Glutamatergic neuron (in vitro differentiated cells): ENCODE measurements at places on chromosomes 7 and 10. TPM values are rescaled to one million over a fixed set of nuclear protein-coding genes. Genes with fewer than 3 reads are reported as not detected.

GRM3 gene
- total RNA-seq, result not detected

OR2A42 gene
- not detected for total RNA-seq

CFAP70 gene
- 1.3 TPM for total RNA-seq

LLCFC1 gene
- not detected for total RNA-seq

GRCh38 chr10:117755659-117756014 is 213.1 kb downstream of the EMX2 start:
- peaks cover 18% of the 10 kb centered on the region for H3K4me1 ChIP-seq
- DNase-seq, result no peak
- H3K27me3 ChIP-seq, result peaks cover 2% of the 10 kb centered on the region
- H3K4me3 ChIP-seq, result no peak overlapping the region

- H3K27ac ChIP-seq, result no peak overlapping the region
- H3K27me3 ChIP-seq, result peaks cover 5% of the 10 kb centered on the region
- H3K4me3 ChIP-seq, result peak overlapping the region; percentile 42
- no peak for DNase-seq
Observed at GRCh38 chr7:1662767-1663166, 7.3 kb upstream of the ELFN1 start.

- DNase-seq, result no peak
- H3K27ac ChIP-seq, result no peak overlapping the region
- no peak overlapping the region for H3K4me3 ChIP-seq
- peaks cover 9% of the 10 kb centered on the region for H3K27me3 ChIP-seq
- no peaks in the 10 kb centered on the region for H3K36me3 ChIP-seq
- peaks cover 14% of the 10 kb centered on the region for H3K4me1 ChIP-seq
Observed at GRCh38 chr10:103679096-103679790, 176.1 kb downstream of the SH3PXD2A start.

- no peaks in the 10 kb centered on the region for H3K36me3 ChIP-seq
Observed at GRCh38 chr10:125063256-125063925, 97.0 kb downstream of the CTBP2 start.

GRCh38 chr10:14953424-14954000 is 384 bp downstream of the DCLRE1C start:
- peak overlapping the region; percentile 93 for H3K4me3 ChIP-seq
- H3K27me3 ChIP-seq, result peaks cover 5% of the 10 kb centered on the region
- H3K27ac ChIP-seq, result peak overlapping the region; percentile 8
- H3K4me1 ChIP-seq, result peaks cover 4% of the 10 kb centered on the region
- no peaks in the 10 kb centered on the region for H3K36me3 ChIP-seq

DNA sequence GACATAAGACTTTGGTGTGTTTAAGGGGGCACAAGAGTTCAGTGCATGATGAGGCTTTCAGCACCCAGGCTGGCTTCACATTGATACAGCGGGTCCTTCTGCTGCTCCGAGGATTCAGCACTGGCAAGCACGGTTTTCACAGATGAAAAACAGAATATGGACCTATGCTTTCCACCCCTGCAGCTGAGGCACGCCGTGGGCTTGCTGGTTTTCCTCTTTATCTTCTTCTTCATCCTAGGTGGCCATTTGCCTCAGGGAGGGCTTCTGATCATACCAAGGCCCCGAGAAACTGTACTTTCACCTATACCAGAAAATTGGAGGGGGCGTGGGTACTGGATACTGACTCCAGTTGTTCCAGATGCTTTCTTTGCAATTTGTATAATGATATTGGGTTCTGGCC is 277.1 kb upstream of the ZNF32 start:
- H3K4me1 ChIP-seq, result peaks cover 4% of the 10 kb centered on the region
- H3K27me3 ChIP-seq, result peaks cover 7% of the 10 kb centered on the region
- no peak overlapping the region for H3K4me3 ChIP-seq
- H3K27ac ChIP-seq, result no peak overlapping the region
- no peak for DNase-seq

- H3K4me1 ChIP-seq, result peaks cover 9% of the 10 kb centered on the region
- DNase-seq, result no peak
- peak overlapping the region; percentile 65 for H3K27ac ChIP-seq
Observed at GRCh38 chr7:139109983-139110411, 477 bp upstream of the ZC3HAV1 start.

GRCh38 chr10:31770307-31770902 is 158.2 kb downstream of the ARHGAP12 start:
- H3K27me3 ChIP-seq, result no peaks in the 10 kb centered on the region
- no peaks in the 10 kb centered on the region for H3K36me3 ChIP-seq
- peak; percentile 75 for DNase-seq
- H3K4me1 ChIP-seq, result peaks cover 4% of the 10 kb centered on the region
- no peak overlapping the region for H3K27ac ChIP-seq
